ENCODE measurements at places on chromosomes 16 and 17.

GRCh38 chr17:8668176-8668740 is 37.7 kb upstream of the MYH10 start:
- DNase-seq = no peak

- DNase-seq = no peak
Observed at GRCh38 chr17:44323359-44324091, 1.1 kb downstream of the SLC25A39 start.

- peak; percentile 53 for DNase-seq
Observed at GRCh38 chr17:50206604-50207293, 5.3 kb upstream of the COL1A1 start.

- DNase-seq = no peak
Observed at GRCh38 chr17:31140111-31140510, 45.3 kb downstream of the NF1 start.

- DNase-seq = no peak
Observed at GRCh38 chr17:19494961-19495806, 38.5 kb upstream of the SLC47A1 start.

- no peak for DNase-seq
Observed at GRCh38 chr16:56930486-56931270, 1.3 kb upstream of the HERPUD1 start.

GRCh38 chr16:27084307-27085028 is 17.7 kb downstream of the C16orf82 start:
- no peak for DNase-seq

GRCh38 chr17:30579610-30580315 is 102.6 kb downstream of the GOSR1 start:
- DNase-seq = no peak

DNA sequence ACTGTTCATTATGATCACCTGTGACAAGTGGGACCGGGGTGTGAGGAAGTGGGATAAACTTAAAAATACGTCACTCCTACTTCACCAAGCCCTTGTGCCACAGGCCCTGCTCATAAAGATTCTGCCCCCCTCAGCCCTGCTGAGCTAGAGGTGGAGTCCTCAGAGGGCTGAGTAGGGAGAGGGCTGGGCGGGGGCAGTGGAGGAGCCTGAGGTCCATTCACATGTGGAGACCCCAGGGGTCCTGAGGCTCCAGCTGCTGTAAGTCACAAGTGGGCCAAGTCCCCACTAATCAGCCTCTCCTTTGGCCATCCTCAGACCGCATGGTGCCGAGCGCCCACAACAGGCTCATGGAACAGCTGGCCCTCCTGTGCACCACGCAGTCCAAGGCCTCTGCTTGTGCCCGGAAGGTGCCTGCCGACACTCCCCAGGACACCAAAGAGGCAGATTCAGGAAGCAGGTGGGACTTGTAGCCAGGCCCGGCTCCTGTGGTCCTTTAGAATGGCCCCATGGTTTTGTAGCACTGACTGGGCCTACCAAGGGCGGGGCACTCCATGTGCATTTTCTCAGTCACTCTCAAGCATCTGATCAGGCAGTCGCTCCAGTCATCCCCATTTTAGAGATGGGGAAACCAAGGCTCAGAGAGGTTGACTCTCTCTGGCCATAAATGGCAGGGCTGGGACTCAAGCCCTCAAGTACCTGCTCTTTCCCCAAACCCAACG is 10.4 kb downstream of the DNAAF8 start:
- no peak for DNase-seq

GRCh38 chr17:60971515-60972369 is 294.1 kb downstream of the BCAS3 start:
- DNase-seq = peak; percentile 61

GRCh38 chr17:78013683-78014467 is 55.4 kb downstream of the TNRC6C start:
- DNase-seq = peak; percentile 70

DNA sequence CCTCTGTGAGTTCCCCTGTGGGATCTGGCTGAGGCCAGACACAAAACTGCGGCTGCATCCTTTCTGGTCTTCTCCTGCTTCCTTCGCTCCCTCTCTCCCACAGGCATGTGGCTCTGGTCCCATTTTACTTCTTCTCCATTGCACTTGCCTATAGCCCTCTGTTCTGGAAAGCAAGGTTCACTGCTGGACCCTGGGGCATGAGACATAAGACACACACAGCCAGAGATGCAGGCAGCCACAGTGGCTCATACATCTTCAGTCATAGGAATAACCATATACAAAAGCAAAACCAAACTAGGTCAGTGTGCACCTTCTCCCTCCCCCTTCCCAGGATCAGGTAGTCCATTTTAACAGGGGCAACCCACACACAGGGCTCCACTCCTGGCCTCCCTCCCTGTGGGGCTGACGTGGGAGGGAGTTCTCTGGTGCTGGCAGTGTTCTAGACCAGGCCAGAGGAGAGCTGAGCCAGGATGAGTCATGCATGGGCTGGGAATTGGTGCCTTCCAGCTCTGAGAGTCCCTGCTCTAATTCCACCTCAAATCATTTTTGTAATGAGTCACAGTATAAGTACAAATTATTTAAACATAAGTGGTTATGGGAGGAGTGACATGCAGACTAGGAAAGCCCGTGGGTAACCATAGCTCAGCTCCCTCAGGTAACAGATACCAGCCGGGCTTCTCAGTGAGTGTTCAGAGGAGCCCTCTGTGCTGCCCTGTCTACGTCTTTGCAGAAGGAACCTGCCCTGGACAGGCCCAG is 58.0 kb downstream of the ASIC2 start:
- peak; percentile 96 for DNase-seq

DNA sequence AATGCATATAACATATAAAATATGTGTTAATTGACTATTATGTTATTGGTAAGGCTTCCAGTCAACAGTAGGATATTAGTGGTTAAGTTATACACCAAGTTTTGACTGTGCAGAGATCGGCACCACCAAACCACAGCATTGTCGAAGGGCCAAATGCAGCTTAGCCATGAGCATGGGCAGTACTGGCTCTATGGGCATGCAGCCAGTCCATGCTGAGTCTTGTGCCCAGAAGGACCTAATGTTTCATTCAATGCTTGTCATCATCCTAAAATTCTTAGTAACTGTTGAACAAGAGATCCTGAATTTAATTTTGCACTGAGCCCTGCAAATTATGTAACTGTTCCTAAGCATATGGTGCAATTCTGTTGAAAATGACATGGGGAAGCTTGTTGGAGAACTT is 233.4 kb upstream of the HS3ST3A1 start:
- peak; percentile 19 for DNase-seq

DNA sequence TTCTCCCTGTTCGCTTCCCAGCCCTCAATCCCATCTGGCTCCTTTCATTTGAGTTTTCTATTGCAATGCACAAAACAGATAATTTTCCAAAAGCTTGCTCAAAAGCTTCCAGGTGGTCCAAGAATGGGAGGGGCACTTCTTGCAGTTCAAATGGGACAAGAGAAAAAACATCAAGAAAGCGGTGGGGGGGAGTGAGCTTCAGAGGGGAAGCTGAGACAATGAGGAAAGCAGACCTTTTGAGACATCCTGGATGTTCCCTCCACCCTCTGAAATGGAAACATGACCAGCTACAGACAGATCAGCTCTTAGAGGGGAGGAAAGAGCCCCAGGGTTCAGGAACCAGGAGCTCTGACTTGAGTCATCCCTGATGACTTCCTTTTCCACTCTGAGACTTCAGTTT is 368.2 kb downstream of the SLC39A11 start:
- DNase-seq = peak; percentile 48

- no peak for DNase-seq
Observed at GRCh38 chr16:88337021-88337420, 45.7 kb upstream of the ZNF469 start.

- no peak for DNase-seq
Observed at GRCh38 chr16:82784573-82784968, 157.8 kb downstream of the CDH13 start.

- no peak for DNase-seq
Observed at GRCh38 chr16:11966173-11966572, 1.2 kb downstream of the TNFRSF17 start.

- DNase-seq = no peak
Observed at GRCh38 chr17:36505171-36505570, 18.7 kb downstream of the ZNHIT3 start.

GRCh38 chr17:37558299-37558698 is 50.9 kb downstream of the SYNRG start:
- DNase-seq = no peak

DNA sequence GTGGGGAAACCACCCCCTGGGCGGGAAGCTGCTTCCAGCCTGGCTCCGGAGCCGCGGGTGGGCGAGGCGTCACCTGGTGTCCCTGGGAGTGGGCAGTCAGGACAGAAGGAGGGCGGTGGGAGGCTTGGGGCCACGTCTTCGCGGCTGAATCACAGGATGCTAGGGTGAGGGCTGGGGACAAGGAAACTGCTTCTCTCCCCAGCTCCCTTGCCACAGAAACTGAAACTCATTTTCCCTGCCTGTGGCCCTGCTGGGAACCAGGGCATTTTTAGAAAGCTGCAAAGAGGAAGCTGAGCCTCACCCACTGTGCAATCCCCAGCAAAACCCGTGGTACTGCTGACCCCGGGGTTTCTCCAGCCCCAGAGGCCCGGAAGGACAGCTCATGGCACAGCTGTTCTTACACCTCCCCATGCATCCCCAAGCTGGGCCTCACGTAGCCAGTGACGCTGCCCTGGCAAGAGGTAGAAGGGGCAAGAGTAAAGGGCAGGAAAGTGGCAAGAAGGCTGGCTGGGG is 8.2 kb downstream of the RHBDF2 start:
- peak; percentile 70 for DNase-seq

DNA sequence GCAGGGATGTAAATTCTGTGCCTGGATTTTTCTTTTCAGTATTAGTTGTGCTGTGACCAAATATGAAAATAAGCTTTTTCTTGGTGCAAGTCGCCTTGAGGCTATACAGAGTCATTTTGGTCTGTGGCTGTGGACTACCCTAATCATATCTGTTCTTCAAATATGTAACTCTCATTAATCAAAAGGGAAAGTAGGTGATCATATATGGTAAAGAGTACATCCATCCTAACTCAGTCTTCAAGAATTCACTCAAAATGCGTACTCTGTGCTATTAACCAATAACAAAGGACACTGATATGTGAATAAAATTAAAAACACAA is 2.6 kb downstream of the CPD start:
- DNase-seq = no peak

DNA sequence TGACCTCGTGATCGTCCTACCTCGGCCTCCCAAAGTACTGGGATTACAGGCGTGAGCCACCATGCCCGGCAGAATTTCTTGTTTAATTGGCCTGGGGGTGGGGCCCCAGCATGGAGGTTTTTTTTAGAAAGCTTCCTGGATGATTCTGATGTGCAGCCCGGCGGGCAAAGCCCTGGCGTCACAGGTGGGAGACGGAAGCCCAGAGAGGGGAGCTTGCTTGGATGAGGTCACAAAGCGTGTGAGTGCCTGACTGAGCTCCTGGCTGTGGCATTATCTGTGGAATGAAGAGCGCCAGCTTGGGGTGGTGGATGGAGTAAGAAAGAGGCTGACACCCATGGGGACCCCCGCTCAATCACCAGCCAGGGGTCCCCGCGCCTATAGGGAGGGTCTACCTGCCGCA is 4.1 kb downstream of the VASN start:
- peak; percentile 26 for DNase-seq

DNA sequence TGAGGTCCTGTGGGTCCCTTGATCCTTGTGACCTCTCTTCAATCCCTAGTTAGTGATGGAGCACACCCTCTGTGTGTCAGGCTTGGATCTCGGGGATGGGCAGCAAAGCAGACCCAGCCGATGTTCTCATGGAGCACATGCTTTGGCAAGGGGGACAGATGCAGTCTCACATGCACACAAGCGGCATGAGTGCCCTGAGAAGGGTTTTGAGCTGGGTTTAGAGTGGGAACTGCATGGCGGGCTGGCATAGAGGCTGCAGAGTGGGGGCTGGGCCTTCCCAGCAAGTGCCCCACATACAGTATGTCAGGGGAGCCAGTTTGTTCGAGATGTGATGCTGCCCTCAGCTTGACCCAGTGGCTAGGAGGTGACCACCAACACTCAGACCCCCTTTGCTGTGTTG is 41.6 kb downstream of the B9D1 start:
- no peak for DNase-seq

DNA sequence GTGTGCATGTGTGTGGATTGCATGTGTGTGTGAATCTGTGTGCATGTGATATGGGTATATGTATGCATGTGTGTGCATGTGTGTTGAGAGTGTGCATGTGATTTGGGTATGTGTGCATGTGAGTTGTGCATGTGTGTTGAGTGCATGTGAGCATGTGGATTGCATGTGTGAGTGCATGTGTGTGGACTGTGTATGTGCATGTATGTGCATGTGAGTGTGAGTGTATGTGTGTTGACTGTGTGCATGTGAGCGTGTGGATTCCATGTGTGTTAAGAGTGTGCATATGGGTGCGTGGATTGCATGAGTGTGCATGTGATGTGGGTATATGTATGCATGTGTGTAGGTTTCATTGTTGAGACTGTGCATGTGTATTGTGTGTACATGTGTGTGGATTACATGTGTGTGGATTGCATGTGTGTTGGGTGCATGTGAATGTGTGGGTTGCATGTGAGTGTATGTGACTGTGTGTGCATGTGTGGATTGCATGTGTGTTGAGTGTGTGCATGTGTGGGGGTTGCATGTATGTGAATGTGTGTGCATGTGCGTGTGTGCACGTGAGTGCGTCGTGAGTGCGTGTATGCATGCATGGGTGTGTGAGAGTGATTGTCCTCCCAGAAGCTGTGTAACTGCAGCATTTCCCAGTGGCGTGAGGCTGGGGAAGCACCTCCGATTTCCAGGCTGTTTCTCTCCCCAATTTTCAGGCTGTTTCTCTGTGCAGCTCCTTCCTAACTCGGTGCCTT is 19.4 kb downstream of the C1QTNF1 start:
- DNase-seq = no peak

GRCh38 chr17:60165971-60166370 is 16.2 kb downstream of the CA4 start:
- DNase-seq = no peak

- DNase-seq = no peak
Observed at GRCh38 chr17:1286379-1287106, 7.1 kb downstream of the TRARG1 start.

DNA sequence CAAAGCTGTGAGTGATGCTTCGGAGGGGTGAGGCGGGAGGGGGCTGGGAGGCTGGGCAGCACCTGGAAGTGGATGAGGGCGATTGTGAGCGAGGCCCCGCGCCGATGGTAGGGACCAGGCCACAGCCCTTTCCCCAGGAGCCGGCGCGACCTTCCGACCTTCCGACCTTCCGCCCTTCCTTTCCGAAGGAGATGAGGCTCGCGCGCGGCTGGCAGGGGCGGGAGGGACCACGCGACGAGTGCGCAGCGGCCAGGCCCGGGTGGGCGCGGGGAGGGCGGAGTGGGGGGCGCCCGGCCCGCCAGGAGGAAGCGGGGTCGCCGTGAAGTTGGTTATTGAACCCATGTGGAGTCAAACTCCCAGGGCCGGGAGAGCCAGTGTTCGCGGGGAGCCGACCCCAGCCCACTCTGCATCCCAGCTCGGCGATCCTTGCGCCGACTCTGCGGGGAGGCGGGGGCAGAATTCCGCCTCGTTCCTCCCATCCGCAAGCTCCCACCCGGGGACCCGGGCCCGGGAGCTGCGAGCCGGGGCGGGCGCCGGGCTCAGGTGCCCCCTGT is 56.6 kb downstream of the RAP1GAP2 start:
- DNase-seq = no peak

GRCh38 chr17:57914273-57915142 is 40.7 kb downstream of the CUEDC1 start:
- no peak for DNase-seq

Measured in AG08395 (cell line).